Islet precursor cell (in vitro differentiated cells): ENCODE measurements at places on chromosomes 16 and 17.

- DNase-seq: no peak
These were observed 37.0 kb downstream of the GAS7 start for GRCh38 chr17:10161386-10161785.

DNA sequence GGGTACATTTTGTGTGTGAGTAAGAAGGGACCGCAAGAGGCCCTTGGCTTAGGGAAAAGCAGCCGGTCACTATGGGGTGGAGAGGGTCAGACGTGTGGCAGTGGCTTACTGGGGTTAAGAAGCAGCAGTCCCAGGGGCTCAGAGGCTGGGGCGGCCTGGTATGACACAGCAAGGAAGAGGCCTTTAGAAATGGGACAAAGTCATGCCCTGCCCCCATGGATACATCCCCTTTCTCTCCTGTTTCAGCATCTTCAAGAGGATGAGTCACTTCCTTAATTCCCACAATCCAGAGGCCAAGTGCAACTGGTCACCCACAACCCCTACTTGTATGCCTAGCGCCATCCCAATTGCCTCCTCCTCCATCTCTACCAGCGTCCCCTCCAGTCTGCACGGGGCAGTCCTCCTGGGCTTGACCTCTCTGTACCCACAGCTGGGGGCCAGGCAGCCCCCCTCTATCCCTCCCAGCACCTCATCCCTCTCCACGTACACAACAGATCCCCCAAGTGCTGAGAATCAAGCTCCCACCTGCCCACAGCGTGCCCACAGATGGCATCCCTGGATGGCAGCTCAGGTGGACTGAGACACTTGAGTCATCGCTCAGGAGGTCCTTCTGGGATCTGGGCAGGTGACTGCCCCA is 6.9 kb upstream of the EFTUD2 start:
- DNase-seq: peak; percentile 86

DNA sequence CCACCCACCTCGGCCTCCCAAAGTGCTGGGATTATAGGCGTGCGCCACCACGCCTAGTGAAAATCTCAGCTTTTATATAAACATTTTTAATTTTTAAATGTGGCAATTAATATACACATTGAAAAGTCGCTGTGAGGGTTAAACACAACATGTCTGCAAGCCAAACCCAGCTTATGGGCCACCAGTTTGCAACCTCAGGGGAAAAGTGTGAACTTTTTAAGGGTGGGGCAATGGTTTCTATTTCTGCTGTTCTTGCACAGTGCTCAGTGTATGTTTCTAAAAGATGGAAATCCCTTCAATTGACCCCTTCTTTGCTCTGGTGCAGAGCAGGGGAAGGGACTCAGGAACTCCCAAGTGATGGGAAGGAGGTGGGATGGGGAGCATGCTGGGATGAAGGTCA is 18.3 kb upstream of the SUPT4H1 start:
- DNase-seq: no peak

GRCh38 chr17:61408151-61409041 is 8.8 kb downstream of the TBX2 start:
- DNase-seq: peak; percentile 66

- DNase-seq: peak; percentile 79
These were observed 472 bp upstream of the NME2 start for GRCh38 chr17:51165680-51166197.

GRCh38 chr17:81831957-81832607 is 1.0 kb downstream of the MCRIP1 start:
- no peak for DNase-seq

DNA sequence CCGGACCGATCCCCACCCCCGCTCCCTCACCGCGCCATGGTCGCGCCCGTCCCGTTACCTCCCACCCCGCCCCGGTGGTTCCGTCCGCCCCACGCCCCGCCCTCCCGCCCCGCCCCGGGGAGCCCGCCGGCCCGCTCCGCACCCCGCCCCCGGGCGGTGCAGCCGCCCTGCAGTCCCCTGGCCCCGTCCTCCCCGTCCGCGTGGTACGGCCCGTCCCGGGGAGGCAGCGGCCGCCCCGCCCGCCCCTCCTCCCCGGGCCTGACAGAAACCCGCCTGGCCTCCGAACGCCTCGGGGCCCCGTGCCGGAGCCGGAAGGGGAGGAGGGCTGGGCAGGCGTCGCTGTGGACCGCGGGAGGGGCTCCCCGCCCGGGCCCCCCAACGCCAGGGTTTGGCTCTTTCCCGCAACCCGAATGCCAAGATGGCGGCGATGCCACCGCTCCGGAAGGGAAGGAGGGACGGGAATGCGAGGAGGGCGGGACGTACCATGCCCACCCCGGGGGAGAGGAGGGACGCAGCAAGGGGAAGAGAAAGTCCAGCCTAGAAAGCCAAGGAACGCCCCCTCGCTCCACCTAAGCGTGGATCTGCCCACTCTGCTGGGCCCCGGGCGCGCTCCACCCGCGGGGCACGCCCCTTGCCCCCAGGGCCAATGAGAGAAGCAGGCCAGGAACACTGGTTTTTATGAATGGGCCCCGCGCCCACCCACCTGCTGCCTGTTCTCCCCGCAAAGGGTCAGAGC is at the start of gene PIP4K2B:
TSS of gene PIP4K2B (minus strand) at position 56 of the 736 bp plus-strand sequence. CDS start 132 bp downstream, outside the sequence.
- DNase-seq: peak; percentile 100

DNA sequence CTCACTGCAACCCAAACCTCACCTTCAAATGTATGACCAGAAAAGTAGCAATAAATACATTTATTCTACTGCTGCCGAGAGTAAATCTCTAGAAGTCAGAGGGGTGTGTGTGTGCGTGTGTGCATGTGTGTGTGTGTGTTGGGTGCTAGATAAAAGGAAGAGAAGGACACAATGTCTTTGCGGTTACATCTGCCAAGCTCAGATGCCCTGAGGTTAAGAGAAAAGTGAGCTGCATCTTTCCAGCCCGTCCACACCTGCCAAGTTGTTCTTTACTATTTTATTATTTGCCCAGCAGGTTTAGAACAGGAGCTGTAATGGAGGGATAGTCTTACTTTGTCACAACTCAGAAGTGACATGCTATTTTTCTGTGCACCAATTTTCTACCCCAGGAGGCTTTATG is 54.5 kb upstream of the ANKFN1 start:
- no peak for DNase-seq

- no peak for DNase-seq
These were observed 69.4 kb downstream of the NTN1 start for GRCh38 chr17:9090641-9091096.

- no peak for DNase-seq
These were observed 78.1 kb downstream of the SKAP1 start for GRCh38 chr17:48351911-48352332.

- DNase-seq: no peak
These were observed 52.6 kb upstream of the CRISPLD2 start for GRCh38 chr16:84766978-84767773.

GRCh38 chr16:68401871-68402747 is 46.2 kb downstream of the SMPD3 start:
- DNase-seq: no peak

- peak; percentile 73 for DNase-seq
These were observed 15.2 kb downstream of the MED24 start for GRCh38 chr17:40038882-40039513.

DNA sequence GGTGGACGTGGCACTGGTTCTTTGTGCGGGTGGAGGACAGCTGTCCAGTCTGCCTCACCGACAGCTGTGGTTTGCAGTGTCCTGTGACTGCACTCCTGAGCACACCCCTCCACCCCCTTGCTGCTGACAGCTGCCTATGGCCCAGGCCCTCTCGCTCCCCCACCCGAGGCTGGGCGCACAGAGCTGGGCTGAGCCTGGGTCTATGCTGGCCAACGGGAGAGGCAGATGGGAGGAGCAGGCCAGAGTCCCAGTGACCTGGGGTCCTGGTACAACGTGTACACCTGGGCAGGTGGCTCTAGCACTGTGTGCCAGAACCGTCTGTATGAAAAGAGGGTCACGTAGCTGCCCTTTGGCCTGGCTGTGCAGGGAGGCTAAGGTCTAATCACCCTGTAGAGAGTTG is 30.5 kb downstream of the BAIAP2 start:
- DNase-seq: no peak
